CD8-positive, alpha-beta memory T cell (primary cell): ENCODE measurements at places on chromosomes 5 and 9.
A peak's percentile ranks its signal among the peaks of the same experiment; 100 is the strongest.

DNA sequence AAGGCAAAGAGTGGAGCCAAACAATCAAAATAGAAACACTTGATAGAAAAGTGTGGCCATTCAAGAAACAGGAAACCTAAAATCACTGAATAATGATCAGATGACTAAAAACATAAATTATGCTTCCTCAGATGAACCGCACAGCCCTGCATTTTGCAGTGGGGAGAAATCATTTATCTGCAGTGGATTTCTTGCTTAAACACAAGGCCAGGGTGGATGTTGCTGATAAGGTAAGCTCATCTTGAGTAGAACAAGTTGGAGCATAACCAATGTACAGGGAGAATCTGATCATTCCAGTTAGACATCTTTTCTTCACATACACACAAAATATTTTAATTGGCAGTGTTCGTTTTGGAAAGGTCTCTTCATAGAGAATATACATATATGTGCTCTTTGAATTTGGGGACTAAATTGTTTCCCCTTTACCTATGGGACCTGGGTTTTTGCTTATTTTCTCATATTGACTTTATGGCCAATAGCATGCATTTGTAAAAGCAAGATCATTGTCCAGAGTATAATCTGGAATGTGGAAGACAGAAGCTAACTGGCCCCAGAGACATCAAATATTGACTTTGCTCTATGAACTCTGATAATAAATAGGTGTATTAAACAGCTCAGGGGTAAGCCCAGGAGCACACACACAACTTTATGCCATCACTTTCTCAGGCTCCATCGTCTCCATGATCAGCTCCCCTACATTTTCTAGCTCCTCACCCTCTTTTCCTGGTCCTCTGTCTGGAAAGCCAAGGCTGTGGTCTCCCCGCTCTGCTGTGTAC is 9.1 kb downstream of the ANKDD1B start:
- DNase-seq = no peak

GRCh38 chr9:36036253-36036779 is 397 bp upstream of the RECK start:
- DNase-seq = peak; percentile 2

- DNase-seq = no peak
Observed at GRCh38 chr5:90803381-90803780, 244.8 kb downstream of the ADGRV1 start.

GRCh38 chr5:141393267-141393666 is 834 bp downstream of the PCDHGA8 start:
- no peak for DNase-seq

GRCh38 chr5:73442996-73443627 is 5.5 kb downstream of the FOXD1 start:
- DNase-seq = no peak

GRCh38 chr5:103497781-103498180 is 64.8 kb downstream of the NUDT12 start:
- DNase-seq = no peak

GRCh38 chr5:140488914-140489313 is 58.5 kb upstream of the EIF4EBP3 start:
- DNase-seq = no peak

DNA sequence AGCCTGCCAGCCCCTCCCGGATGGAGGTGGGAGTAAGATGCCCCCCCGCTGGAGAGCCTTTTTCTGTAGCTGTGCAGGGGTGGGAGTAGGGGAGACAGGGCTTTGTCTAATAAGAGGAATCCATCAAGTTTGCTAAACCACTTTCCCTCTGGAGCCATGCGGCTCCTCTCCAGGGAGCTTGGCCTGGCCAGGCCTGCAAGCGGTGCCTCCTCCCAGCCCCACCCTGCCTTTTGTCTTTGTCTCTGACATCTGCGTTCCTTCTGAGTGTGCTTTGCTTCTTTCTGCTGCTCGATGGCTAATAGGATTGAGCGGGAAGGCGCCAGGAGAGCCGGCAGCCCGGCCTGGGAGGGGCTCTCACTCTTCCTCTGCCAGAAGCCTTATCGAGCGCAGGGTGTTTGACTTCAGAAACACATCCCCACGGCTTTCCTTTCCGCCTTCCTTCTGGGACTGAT is 26.7 kb upstream of the FCN1 start:
- no peak for DNase-seq

GRCh38 chr5:1375871-1376810 is 31.2 kb upstream of the CLPTM1L start:
- DNase-seq = no peak

- DNase-seq = no peak
Observed at GRCh38 chr9:91241909-91242308, 119.8 kb downstream of the AUH start.

GRCh38 chr5:179316111-179316551 is 29.1 kb downstream of the ADAMTS2 start:
- no peak for DNase-seq

DNA sequence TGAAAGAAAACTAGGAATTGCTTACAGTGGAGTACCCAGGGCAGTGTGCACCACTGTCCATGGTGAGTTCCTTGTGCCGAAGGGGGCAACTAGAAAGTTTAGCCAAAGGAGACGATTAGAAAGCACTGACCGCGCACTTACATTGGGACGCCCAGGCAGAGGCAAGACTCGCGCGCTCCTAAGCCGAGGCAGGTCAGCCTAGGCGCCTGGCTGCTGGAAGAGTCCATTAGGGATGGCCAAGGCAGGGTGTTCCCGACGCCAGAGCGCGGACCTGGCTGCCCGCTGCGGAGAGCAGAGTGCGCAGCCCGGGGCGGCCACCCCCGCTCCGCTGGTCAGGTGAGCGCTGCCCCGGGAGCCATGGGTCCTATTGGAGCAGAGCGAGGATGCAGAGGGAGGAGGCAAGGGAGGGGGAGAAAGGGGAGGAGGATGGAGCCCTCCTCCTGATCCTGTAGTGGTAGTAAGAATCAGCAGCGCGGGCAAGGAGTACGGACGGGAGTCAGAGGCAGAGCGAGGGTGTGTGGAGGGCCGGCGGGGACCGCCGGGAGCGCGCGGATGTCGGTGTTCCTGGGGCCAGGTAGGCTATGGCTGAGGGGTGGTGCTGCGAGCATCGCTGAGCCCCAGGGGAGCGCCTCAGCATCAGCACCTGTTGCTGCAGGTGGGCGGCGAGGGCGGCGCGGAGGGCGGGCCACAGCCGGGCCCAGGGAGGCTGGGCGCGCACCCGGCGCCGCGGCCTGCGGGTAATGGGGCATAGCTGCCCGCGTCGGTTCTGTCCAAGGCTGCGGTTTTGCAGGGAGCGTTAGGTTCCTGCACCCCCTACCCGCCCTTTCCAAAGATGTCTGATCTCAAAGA is at the start of gene ADGRV1:
ADGRV1 (plus strand) TSS at position 454 of the 849 bp plus-strand sequence; CDS start at position 553, 99 bp downstream.
- peak; percentile 44 for DNase-seq

DNA sequence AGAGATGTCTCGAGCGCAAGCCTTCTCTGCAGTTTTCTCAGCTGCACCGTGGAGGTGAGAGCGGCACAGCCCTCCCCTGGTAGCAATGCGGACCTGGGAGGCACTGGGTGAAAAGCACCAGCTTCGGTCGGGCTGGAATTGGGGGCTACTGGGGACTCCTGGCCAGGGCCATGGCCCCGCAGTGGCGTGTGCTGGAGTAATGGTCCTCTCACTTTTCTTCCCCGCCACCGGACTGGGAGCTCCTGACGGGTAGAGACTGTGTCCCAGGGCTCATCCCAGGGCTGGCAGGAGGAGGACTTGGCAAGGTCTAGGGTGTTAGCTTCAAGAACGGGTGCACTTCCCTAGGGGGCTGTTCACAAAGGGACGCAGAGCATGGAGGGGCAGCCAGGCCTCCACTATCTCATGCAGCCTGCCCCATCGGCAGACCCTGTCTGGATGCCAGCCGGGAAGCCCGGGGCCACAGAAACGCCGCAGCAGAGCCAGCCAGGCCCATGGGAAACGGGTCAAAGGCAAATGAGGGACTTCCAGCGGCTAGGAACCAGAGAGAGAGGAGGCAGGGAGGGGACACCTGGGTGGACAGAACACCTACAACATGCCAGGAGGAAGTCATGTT is 92.6 kb upstream of the MVB12B start:
- no peak for DNase-seq

DNA sequence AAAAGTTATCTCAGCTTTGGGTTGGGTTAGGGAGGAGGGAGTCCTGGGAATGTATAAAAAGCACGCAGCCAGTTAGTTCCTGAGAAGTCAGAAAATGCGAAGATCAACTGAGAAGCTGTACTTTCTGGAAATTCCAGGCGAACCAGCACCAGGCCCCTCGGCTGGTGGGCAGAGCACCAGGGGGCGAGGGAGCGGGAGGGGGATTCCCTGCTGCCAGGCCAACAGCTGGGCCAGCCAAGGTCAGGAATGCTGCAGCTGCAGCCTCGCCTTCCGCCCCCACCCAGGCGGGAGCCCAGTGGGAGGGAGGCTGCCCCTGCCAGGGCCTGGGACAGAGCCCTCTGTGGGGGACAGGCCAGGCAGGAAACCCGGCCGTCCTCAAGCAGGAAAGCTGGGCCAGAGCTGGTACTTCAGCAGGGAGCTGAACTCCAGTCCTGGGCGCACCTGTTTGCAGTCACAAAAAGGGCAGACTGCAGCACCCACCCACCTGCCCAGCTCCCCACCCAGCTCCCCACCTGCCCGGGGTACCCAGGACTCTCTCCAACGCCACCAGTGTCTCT is 35.5 kb downstream of the VAV2 start:
- DNase-seq = no peak

- DNase-seq = no peak
Observed at GRCh38 chr9:133489253-133490190, 10.6 kb upstream of the SLC2A6 start.

DNA sequence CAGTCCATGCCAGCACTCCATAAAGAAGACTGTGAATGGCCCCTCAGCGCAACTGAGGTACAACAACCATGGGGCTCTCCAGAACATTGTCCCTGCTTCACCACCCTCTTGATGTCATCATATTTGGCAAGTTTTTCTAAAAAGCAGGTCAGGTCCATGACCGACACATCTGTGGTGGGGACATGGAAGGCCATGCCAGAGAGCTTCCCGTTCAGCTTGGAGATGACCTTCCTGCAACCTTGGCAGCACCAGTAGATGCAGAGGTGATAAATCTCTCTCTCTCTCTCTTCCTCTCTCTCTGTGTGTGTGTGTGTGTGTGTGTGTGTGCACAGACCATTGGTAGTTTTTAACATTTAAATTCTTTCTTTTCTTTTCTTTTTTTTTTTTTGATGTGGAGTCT is 35.4 kb upstream of the AGXT2 start:
- DNase-seq = no peak

- DNase-seq = no peak
Observed at GRCh38 chr9:136992819-136993369, 672 bp downstream of the PAXX start.

DNA sequence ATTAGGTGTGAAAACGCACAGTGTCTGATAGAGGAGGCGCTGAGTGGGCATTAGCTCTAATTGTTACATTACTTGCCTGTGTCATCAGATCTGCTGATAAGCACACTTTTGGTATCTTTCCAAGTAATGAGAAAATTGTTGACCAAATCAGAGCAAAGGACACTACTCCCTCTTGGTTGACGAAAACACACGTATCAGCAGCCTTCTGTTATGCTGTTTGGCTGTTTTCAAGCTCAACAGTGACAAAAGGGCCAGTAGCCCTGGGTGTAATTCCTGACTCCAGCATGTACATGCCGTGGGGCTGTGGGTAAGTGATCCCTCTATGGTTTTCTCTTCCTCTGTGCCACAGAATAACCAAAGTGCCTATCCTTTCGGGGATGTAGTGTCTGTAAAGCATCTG is 151.4 kb downstream of the AUH start:
- no peak for DNase-seq

DNA sequence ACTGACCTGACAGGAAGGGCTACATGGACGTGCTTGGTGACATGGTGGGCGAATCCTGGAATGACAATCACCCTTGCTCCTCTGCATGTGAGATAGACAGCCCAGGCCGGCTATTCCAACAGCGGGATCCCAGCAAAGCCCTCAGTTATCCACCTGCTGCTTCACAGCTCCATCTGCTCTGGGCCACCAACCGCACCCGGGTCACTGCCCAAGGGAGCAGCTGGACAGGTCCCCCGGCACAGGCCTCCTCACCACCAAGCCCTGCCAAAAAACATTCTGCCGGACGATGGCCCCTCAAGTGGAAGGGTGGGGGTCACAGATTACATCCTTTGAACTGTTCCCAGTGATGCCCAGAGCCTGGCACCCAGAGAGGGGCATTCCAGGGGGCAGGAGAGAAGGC is 39.6 kb downstream of the STK10 start:
- DNase-seq = peak; percentile 25

- no peak for DNase-seq
Observed at GRCh38 chr9:33880211-33881089, 63.5 kb downstream of the UBE2R2 start.
